ENCODE measurements at places on chromosomes 7 and 10. TPM values are rescaled to one million over a fixed set of nuclear protein-coding genes. Genes with fewer than 3 reads are reported as not detected.

The LIPK gene
- total RNA-seq: not detected

The PRSS37 gene
- not detected for total RNA-seq

The AZGP1 gene
- not detected for total RNA-seq

The THNSL1 gene
- 3.8 TPM for total RNA-seq

The AKR1B15 gene
- total RNA-seq: not detected

The SUGCT gene
- total RNA-seq: 0.44 TPM

DNA sequence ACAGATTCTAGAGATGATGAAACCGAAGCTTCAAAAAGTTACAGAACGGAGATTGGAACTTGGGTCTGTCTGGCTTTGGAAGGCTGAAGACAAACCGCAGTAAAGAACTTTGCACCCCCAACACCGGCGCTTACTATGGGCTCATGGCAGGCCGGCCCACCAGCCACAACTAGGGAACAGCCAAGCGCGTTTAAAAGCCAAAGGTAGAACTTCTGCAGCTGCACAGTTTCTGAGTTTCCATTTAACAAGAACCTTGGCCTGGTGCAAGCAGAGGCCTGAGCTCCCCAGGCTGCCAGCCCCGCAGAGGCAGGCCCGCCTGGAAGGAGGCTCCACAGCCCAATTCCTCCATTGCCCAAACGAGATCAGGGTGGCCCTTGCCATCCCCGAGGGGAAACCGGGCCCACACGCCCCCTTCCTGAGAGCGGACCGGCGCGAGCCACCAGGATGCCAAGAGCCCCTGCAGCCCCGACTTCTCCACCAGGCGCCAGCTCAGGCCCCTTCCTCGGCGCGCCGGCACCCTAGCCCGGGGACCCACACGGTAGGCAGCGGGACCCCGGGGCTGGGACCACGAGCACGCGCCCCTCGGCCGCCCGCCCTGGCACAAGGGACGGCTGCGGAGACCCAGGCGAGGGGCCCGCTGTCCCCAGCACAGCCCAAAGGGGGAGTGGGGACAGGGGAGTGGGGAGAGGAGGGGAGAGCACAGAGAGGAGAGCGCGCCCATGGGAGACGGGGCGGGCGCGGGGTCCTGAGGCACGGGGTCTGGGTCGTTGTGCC is 566 bp downstream of the MAD1L1 start:
- peak; percentile 40 for DNase-seq

DNA sequence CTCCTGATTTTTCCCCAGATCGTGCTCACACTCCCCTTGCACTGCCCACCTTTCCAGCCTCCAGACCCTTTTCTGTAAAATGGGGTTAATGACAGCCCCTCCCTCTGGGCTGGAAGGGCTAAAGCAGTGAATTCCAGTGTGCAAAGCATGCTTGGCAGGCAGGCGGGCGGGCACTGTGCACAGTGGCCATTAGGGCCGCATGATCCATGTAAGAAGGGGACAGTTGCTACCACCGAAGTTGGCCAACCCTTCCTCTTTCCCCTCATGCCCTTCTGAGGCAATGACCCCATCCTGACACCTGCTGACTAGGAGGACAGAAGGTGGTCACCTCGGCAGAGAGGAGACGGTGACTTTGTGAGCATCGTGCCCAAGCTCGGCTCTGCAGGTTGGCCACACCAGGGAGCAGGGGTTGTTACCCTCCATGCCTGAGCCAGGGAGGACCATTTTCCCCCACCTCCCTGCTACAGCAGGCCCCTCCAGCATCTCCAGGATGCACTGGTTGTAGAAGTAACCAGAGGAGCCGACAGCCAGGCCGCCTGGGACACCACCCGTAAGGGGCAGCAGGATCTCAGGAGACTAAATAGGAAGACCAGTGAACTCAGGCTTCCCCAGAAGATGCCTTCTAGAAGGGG is 166.4 kb downstream of the SLIT1 start:
- no peak for DNase-seq

DNA sequence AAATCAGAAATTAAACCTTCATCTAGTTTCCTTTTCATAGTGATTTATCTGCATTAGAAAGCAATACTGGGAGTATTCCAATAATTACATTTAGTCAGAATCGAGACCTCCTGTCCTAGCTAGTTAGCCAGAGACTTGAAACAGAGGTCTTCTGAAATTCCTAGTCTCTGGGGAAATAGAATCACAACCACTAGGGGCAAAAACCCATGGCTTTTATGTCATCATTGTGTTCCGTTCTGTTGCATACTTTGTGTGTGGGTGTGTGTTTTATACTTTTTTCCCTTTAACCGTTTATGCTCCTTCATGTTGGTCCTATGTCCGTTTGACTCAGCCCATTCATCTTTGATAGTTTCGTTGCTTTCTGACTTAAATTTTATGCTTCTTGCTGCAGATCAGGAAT is 79.8 kb downstream of the RALA start:
- DNase-seq: no peak

DNA sequence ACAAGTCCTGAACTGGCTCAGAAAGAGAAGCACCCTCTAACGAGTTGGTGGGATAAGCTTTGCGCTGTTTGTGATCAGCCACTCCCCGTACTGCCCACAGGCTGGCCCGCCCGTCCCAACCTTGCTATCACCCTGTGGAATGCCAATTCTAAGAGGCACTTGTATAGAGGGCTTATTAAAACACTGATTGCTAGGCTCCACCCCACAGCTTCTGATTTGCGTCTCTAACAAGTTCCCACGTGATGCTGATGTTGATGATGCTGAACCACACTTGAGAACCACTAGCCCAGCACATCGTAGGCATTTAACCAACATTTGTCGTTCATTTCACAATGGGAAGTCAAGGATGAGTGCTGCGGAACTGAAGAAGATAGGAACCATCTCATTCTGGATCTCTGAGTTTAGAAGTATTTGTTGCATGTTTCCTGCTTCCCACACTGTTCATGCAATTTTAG is 12.7 kb upstream of the GSAP start:
- DNase-seq: no peak

DNA sequence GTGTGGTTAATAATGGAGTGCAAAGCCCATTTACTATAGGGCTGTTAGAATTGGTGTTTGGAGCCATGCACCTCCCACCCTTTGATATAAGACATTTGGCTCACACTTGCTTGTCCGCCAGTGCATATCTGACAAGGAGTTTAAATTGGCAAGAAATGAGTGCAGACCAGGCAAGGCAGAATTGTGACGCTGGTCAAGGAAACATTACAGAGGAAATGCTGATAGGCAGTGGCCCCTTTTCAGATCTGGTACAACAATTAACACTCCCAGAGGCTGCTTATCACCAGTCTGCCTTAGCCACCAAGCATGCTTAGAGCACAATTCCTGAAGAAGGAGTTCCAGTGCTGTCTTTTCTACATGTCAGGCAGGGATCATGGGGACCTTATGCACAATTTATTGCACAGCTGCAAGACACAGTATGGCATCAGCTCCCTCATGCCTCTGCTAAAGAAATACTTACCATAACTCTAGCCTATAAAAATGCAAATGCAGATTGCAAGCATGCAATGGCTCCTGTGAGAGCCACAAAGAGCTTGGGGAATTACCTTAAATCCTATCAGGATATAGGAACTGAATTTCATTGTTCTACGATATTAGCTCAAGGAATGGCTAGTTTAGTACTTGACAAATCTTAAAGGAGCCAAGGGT is 35.2 kb downstream of the OR13A1 start:
- DNase-seq: no peak

- DNase-seq: no peak
Observed at GRCh38 chr7:3518546-3518945, 217.5 kb downstream of the SDK1 start.

DNA sequence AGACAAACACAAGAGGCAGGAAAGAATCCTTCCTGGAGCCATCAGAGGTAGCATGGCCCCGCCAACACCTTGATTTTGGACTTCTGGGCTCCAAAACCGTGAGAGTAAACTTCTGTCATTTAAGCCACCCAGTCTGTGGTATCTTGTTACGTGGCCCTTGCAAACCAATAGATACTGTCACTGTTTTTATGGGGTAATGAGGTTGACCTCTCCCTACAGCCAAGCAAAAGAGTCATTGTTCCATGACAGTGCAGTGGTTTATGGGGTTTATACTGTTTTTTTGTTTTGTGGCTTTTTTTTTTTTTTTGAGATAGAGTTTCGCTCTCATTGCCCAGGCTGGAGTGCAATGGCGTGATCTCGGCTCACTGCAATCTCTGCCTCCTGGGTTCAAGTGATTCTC is 32.8 kb downstream of the KIAA1549 start:
- no peak for DNase-seq

GRCh38 chr7:65798111-65799075 is 74.5 kb upstream of the VKORC1L1 start:
- peak; percentile 50 for DNase-seq

DNA sequence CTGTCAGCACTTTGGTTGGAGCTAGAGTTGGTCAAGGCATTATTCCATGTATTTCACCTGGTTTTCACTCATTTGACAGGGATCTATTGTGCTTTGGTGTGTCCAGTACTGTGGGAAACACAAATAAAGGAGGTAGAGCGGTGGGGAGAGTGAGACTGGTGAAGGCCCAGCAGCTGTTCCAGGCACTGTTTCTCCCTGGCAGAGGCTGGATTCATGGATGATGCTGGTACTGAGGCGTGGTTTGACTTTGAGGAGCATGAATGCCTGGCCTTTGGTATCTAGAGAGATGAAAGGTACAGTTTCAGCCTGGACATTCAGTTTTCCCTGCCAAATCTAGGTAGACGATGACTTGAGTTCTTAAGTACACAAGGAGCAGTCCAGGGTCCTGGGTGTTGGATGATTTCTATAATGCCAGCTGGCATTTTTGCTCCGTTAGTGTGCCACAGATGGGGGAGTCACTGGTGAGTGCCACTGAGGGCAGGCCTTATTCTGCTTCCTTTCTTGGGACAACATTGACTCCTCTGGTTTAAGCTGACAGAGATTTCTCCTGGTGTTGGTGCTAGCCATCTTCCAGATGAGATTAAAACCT is 162.2 kb upstream of the BMPER start:
- no peak for DNase-seq

Data from activated CD8-positive, alpha-beta T cell treated with anti-CD3 and anti-CD28 coated beads, Interleukin-2, amount 10 ng/mL, durations not matched to agents 7 days and 5 days (primary cell).